Kidney tubule cell (primary cell): ENCODE measurements at places on chromosomes 3 and 15.

GRCh38 chr3:56398659-56399058 is 69.6 kb downstream of the ERC2 start:
- no peak for DNase-seq

GRCh38 chr3:45938864-45939263 is 4.4 kb upstream of the CXCR6 start:
- peak; percentile 85 for DNase-seq

- DNase-seq = peak; percentile 45
These were observed 81.5 kb upstream of the RASGRF1 start for GRCh38 chr15:79172032-79172481.

DNA sequence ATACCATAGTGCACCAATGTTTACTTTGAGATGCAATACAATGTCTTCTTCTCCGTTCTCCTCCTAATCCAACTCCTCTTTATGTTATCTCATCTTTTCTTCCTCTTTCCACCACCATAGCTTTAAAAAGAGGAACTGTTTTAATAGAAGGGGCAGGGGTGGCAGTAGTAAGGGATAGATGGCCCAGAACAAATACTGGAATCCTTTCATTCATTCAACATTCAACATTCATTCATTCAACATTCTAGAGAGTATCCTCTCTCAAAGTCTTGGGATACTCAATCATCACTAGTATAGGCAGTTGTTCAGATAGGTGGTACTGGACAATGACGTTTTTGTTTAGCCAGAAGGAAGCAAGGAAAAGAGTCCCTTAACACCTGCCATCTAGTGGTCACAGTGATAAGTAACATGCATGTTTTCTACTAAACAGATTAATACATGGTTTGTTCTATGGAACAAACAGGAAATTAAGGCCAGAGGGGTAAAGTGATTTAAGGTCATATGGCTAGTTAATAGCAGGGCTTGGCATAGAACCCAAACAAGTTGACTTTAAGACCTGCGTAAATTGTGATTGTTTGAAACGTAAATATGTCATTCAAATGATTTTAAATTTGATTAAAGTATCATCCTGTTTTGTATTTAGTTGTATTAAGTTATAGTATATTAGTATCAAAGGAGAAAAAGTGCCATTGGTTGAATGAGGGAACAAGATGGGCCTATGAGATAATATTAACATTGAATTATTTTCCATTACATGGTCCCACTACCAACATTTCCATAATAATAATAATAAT is 26.9 kb upstream of the EHHADH start:
- DNase-seq = peak; percentile 70

- no peak for DNase-seq
These were observed 72.8 kb downstream of the DLG1 start for GRCh38 chr3:197225579-197225978.
